Activated naive CD4-positive, alpha-beta T cell treated with anti-CD3 and anti-CD28 coated beads, Interleukin-2, amount 50 U/mL, for 72 hours (primary cell): ENCODE measurements at places on chromosomes 11 and 22. TPM values are rescaled to one million over a fixed set of nuclear protein-coding genes. Genes with fewer than 3 reads are reported as not detected.

DNA sequence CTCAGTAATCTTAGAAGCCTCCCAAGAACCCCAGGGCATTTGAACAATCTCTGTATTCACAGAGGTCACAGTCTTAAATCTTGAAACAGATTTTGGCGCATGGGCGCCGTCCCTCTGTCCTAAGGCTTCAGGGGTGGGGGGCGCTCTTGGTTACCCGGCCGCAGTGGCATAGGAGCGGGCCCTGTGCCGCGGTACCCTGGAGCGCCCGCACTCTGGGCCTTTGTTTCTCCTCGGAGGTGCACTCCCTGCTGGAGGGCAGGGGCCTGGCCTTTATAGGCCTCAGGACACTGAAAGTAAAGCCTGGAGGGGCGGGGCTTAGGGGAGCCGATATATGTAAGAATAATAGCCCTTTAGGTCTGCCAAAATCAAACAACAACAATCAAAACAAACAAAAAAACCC is 197.3 kb upstream of the FOLH1 start:
- no peak for DNase-seq

- peak; percentile 32 for DNase-seq
These were observed 546 bp downstream of the GNB1L start for GRCh38 chr22:19853879-19854777.

- DNase-seq: no peak
These were observed 175.5 kb downstream of the ADAMTS15 start for GRCh38 chr11:130623670-130624668.

Gene OR2AG2
- not detected for total RNA-seq

GRCh38 chr11:2526808-2527381 is 82.1 kb downstream of the KCNQ1 start:
- DNase-seq: peak; percentile 53

DNA sequence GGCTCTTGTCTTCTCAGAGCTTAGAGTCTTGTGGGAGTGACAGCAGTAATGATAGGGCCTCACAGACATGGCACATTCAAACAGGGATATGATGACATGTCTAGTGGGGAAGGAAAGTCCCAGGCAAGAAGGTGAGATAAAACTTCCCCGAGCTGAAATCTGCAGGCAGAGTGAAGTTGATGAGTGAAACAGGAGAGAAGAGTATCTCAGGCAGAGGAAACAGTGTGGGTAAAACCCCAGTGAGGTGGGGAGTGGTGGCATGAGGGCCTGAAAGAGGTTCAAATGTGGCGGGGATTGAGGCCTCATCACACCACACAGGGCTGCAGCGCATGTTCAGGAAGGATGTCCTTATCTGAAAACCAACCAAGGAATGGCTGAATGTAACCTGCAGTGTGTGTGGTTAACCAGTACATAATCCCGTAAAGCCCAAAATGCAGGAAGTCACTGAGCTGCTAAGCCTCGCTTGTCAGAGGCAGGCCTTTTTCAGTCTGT is 153.8 kb upstream of the E2F8 start:
- no peak for DNase-seq

- DNase-seq: no peak
These were observed 70.7 kb upstream of the THY1 start for GRCh38 chr11:119493712-119494111.

Gene COMT
- total RNA-seq: 113 TPM

- DNase-seq: no peak
These were observed 19.7 kb downstream of the P2RX3 start for GRCh38 chr11:57357856-57358255.

- no peak for DNase-seq
These were observed 37.5 kb downstream of the FAM227A start for GRCh38 chr22:38618682-38619081.

Gene TYR
- not detected for total RNA-seq

Gene HPX
- 0.41 TPM for total RNA-seq

Gene GLYATL2
- not detected for total RNA-seq

Gene MYO7A
- not detected for total RNA-seq
